ENCODE measurements at places on chromosomes 13 and 19.

DNA sequence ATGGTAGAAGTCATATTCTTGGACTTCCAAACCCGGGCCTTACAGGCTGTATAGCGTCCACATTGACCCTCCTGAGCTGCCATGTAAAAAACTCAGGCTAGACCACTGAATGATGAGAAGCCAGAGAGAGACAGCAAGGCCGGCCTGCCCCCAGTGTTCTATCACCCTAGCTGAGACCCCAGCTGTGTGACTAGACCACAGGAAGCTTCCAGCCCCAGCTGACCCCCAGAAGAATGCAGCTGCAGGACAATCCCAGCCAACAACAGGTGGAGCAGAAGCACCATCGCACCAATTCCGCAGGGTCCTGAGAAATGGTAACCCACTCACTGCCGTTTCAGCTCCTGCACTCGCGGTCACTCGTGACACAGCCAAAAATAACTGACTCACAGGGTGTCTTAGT is 2.9 kb upstream of the ATP11A start:
- DNase-seq: no peak

GRCh38 chr19:50829801-50830200 is 3.6 kb downstream of the KLK15 start:
- DNase-seq: no peak

- DNase-seq: no peak
Observed at GRCh38 chr19:41570179-41570578, 5.8 kb upstream of the CEACAM21 start.

DNA sequence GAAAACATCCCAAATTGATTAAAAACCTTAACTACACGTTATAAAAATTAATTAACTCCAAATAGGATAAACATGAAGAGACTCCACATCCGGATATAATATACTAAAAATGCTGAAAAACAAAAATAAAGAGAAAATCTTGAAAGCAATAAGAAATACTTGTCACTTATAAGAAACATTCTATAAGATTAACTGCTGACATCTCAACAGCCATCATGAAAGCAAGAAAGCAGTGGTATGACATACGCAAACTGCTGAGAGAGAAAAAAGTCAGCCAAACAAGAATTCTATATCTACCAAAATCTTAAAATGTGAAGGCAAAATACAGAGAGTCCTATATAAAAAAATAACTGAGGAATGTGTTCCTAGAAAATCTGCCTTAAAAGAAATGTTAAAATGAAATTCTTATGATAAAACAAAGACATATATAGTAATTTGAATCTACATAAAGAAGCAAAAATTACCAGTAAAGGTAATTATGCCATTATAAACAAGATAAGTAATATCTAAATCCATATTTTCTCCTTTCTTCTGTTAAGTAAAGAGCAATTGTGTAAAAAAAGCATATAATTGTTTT is 1851.1 kb downstream of the PCDH9 start:
- DNase-seq: no peak

DNA sequence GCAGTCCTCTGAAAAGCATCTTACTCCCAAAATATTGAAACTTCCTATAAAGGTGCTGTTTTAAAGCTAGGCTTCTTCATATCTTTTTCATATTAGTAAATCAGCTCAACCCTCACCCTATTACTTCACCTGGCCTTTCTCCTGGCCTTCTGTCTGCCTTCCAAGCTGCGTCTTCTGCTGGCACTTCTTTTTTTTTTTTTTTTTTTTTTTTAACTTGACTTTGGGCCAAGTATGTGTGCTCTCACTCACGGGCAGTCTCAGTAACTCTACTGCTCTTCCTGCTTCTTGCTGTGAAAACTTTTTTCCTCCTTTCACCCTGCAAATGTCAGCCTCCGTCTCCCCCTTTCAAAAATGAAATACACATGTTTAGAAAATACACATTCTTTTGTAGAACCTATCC is 41.2 kb upstream of the KCTD4 start:
- no peak for DNase-seq

DNA sequence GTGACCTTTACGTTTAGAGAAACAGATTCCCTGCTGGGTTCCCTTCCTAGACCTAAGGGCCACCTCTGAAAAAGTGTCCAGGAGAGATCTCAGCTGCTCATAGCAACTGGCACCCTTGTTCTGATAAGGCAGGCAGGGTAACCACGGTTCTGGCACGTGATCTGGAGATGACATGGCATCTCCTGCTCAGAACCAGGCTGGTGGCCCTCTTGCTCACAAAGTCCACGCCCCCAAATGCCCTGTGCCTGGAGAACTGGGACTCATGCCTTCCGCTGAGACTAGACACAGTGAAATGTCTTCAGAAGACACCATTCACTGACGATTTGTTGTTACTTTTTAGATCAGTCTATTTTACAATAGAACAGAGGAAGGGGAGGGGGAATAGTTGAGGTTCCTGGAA is 174.1 kb downstream of the ZNF536 start:
- no peak for DNase-seq

GRCh38 chr19:3621689-3622088 is 4.9 kb downstream of the CACTIN start:
- no peak for DNase-seq

DNA sequence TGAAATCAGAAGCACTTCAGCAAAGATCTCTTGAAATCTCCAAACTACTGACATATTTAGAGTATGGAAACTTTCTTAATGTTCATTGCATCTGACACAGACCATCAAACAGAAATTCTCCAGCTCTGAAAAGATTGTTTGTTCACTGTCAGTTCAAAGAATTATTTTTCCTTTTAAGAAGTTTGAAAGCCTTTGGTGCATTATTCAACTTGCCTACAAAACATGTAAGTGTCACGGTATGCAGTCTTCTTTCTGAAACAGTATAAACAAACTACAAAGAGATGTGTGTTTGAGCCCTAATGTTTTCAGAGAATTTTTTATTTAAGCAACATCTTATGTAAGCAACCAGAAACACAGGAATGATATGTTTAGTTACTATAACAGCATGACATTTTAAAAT is 125.4 kb downstream of the FGF14 start:
- DNase-seq: no peak

DNA sequence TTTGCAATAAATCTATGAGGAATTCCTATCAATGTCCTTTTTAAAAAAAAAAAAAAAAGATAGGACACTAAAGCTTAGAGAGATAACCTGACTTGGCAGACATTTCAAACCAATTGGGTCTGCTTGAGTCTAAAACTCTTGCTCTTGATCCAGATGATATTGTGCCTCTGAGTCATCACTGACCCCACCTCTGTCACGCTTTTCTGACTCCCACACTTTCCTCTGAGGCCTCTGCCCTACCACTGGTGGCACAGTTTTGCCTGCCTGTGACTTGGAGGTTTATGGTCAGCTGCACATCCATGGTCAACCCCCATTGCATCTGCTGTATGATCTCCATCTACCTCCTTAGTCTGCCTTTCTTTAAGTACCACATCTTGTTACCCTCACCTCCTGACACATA is 328.7 kb downstream of the SPRY2 start:
- no peak for DNase-seq

GRCh38 chr19:56253737-56254136 is 18.8 kb upstream of the EDDM13 start:
- no peak for DNase-seq

DNA sequence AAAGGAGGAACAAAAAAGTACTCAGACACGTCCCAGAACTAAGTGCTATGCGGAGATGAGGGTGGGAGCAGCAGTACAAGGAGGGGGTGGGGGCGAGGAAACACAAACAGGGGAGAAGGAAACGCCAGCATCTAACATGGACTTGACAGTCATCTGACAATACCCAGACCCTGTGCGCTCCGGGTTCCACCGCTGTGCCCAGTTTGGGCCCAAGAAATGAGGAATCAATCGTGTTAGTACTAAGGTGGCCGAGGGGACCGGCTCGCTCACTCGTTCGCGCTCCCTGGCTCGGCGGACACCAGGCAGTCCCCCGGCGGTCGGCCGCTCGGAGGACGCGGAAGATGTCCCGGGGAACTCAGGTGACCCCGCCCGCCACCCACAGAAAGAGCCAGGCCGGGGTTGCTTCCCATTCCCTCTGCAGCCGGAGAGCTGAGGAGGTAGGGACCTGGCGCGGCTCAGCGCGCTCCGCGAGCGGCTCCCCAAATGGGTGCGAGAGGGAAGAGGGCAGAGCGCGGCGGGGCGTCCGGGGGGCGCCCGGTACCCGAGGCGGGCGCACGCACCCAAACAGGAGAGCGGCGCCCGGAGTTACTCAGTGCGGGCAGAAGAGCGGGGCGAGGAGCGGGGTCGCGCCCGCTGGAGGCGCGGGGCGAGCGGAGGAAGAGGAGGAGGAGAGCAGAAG is 616 bp downstream of the TSHZ3 start:
- DNase-seq: no peak

- DNase-seq: no peak
Observed at GRCh38 chr13:26310003-26310402, 56.1 kb downstream of the CDK8 start.

DNA sequence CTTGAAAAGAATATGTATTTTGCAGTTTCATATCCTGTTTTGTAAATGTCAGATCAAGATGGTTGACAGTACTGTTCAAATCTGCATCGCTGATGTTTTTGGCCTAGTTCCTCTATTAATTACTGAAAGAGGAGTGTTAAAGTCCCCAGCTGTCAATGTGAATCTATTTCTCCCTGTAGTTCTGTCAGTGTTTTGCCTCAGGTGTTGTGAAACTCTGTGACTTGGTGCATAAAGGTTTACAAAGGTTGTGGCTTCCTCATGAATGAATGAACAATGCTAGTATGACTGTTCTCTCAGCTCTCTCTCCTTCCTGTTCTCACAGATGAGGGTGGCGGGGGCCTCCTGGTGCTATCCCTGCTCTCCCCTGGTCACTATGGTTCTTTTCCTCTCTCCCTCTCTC is 142.4 kb downstream of the MYCBP2 start:
- DNase-seq: peak; percentile 2

- DNase-seq: no peak
Observed at GRCh38 chr19:3908266-3909054, 24.4 kb upstream of the NMRK2 start.

GRCh38 chr13:99407906-99408702 is 93.2 kb upstream of the TM9SF2 start:
- DNase-seq: no peak

DNA sequence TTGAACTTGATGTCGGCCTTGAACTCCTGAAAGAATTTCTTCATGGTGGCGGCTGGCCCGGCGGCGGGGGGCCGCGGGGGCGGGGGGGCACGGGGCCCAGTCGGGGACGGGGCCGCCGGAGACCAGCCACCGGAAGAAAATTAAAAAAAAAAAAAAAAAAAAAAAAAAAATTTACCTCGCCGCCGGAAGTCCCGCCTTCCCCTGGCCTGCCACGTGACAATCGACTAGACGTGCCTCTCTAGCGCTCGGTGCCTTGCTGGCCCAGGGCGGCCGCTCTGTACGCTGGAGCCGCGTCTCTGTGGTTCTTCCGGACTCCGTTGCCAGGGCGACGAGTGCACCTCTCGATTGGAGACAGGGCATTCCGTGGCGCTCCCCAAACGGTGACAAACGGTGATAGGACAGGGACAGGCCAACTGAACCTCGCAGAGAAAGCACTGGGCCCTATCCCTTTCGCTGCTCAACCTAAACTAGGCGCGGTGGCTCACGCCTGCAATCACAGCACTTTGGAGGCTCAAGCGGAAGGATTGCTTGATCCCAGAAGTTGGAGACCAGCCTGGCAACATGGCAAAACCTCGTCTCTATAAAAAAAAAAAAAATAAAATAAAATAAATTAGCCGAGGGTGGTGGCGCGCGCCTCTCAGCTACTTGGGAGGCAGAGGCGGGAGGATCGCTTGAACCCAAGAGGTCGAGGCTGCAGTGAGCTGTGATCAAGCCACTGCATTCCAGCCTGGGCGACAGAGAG is at the start of gene UBXN6:
Gene UBXN6, minus strand, starts transcription at position 141 of the 742 bp plus-strand sequence. Its CDS starts 97 bp downstream, at position 44.
- DNase-seq: peak; percentile 99

GRCh38 chr13:30738526-30739236 is 3.3 kb downstream of the ALOX5AP start:
- no peak for DNase-seq

DNA sequence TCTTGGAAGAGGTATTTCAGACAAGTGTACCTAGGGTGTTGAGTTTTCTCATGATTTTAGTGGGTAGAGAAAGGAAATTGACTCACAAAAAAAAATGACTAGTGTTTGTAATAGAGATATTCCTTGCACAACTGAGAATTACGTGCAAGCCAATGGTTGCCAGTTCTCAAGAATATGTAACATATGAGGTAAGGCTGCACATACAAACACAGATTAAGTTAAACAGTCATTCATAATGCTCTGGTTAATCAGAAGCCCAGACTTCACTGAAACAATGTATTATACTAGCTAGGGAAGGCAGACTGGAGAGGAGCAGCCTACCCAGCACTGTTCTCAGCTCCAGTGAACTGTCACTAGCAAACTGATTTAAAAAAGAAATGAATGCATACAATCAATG is 418.3 kb downstream of the DIAPH3 start:
- DNase-seq: no peak

GRCh38 chr13:61592489-61592888 is 176.8 kb upstream of the PCDH20 start:
- no peak for DNase-seq

DNA sequence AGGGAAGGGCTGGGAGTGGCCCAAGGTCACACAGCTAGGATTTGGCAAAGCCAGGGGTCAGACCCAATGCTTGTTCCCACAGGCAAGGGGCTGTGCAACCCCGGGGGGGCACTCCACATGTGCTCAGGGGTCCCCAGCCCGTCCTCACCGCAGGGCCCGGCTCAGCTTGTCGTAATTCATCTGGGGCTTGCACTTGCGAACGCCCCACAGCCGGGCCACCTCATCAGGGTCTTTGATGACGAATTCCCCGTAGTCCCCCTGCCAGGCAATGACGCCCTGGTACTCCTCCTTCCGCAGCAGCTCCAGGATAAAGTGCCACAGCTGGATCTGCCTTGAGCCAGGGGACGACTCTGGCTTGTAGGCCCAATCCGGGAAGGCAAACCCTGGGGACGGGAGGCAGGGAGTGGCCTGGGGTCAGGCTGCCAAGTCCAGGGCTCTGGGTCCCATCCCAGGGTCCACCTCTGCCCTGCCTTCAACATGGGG is 4.7 kb downstream of the ERF start:
- DNase-seq: peak; percentile 29

DNA sequence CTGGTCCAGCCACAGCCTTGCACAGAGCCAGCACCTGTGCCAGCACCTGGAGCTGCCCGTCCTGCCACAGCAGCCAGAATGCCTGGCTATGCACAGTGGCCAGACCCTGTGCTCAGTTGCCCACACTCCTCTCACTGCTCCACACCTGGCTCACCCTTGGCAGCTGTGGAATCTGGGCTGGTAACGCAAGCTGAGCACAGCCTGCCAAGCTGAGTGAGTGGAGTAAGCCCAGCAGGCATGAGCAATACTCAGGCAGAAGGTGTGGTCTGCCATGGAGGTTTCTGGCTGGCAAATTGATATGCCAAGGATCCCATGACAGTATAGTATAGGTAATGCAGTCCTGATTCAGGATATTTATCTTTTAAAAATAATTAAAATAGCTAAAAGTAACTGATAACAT is 122.2 kb downstream of the PCDH9 start:
- no peak for DNase-seq

DNA sequence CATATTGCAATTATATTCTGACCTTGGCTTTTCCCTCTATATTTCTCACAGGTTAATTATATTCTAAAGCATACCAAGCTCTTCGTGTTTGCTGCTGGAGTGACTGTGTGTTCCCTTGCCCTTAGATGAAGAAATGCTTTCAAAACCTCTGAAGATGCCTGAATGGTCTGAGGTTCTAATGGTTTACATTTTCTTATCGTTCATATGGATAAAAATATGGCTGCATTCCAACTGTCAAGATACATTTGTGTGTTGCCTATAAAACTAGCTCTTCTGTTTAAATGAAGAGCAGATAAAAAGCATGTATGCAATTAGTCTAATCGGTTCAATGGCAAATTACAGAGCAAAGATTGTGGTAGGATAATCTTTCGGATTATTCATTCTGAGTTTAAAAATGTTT is 68.4 kb upstream of the ANKRD10 start:
- DNase-seq: no peak
